ENCODE measurements at places on chromosomes 5 and 9. TPM values are rescaled to one million over a fixed set of nuclear protein-coding genes. Genes with fewer than 3 reads are reported as not detected.

Gene IGFBPL1
- total RNA-seq, result not detected

Gene CBY3
- total RNA-seq, result not detected

Gene EIF4E1B
- not detected for total RNA-seq

Gene TMOD1
- 205 TPM for total RNA-seq

Gene HSPA5
- 183 TPM for total RNA-seq

Gene ZNF366
- total RNA-seq, result 8.9 TPM

Gene GNA14
- 1.7 TPM for total RNA-seq
